ENCODE measurements at places on chromosomes 2 and 18.
A peak's percentile ranks its signal among the peaks of the same experiment; 100 is the strongest.

- no peak for DNase-seq
Measured at GRCh38 chr2:20557635-20558034, 93.3 kb downstream of the HS1BP3 start.

GRCh38 chr2:105867587-105867986, 122.9 kb downstream of the NCK2 start:
- no peak for DNase-seq

DNA sequence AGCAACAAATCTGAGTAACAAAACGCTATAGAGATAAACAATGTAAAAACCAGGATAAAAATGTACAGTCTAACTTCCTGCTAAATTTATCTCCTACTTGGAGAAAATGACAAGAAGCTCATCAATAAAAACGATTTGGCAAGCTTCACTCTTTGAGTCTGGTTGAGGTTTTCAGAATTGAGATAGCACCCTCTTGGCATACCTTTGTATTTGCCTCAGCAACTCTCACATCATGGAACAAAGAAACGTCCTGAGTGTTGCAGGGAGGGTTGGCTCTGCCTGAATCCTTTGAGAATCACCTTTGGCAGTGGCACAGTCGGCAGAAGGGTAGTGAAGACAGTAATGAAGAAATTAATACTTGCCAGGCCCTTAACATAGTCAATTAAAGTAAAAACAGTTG, 430.6 kb downstream of the GRB14 start:
- no peak for DNase-seq

DNA sequence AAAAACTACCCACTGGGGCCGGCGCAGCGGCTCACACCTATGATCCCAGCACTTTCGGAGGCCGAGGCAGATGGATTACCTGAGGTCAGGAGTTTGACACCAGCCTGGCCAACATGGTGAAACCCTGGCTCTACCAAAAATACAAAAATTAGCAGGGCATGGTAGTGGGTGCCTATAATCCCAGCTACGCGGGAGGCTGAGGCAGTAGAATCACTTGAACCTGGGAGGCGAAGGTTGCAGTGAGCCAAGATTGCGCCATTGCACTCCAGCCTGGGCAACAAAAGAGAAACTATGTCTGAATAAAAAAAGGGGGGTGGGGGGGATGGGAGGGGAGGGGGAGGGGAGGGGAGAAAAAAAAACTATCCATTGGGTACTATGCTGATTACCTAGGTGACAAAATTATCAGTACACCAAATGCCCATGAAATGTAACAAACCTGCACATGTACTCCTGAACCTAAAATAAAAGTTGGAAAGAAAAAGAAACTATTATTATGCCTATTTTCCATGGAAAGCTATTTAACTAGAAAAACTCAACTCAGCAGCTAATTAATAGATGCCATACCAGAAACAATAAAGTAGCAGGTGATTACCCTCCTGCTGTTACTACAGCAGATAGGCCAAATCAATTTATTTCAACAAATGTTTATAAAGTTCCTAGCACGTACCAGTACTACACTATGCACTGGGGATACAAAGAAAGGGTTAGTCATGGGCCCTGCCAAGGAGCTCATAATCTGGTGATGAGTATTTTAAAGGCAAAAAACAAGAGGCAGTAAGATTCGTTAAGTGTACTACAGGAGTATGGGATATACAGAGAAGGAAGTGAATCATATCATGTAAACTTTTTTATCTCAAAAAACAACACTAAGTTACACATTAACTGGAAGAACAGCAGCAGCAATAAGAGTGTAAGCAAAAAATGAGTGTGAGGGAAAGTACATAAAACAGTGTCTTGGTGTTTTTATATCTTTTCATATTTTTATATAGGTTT, 112.8 kb upstream of the SLC39A10 start:
- DNase-seq, result no peak

DNA sequence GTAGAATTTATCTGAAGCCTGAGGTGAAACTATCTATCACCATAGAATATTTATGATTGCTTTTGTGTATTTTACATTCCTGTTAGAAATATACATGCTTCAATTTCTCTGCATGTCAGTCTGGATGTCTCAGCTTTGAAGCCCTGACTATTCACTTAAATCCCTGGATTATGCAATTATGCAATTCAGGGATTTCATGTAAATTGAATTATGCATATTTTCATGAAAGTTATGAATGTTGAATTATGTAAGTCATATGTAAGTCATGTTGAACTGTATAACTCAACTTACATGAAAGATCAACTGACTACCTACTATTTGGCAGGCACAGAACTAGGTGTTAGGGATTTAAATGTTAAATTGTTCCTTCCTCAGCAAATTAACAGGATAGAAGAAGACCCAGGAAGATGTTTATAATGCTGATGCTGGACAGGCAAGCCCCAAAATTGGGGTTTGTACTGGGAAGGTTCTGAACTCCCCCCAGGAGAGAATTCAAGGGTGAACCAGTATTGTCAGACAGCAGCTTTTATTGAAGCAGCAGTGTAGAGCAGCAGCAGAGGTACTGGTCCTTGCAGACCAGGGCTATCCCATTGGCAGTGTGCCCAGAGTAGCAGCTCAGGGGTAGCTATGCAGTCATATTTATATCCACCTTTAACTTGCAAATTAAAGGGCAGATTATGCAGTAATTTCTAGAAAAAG, 236.5 kb downstream of the ZNF804A start:
- no peak for DNase-seq

GRCh38 chr2:40760071-40760666, 308.3 kb upstream of the SLC8A1 start:
- DNase-seq, result peak; percentile 37

- no peak for DNase-seq
Measured at GRCh38 chr2:109236147-109236546, 107.1 kb downstream of the SH3RF3 start.

- no peak for DNase-seq
Measured at GRCh38 chr2:200649724-200650123, 63.9 kb downstream of the AOX1 start.

DNA sequence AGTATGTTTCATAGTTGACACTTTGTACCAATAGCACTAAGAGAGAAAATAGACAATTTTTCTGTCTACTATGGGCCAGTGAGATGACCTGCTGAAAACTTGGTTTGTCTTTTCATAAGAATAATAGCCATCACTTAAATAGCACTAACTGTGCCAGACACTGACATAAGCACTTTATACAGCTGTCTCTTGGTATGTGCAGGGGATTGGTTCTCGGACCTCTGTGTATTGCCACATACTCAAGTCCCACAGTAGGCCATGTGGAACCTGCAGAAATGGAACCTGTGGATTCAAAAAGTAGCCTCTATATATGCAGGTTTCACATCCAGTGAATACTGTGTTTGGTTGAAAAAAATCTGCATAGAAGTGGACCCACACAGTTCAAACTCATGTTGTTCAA, 126.7 kb downstream of the XRCC5 start:
- no peak for DNase-seq

- no peak for DNase-seq
Measured at GRCh38 chr2:130307850-130308249, 34.8 kb upstream of the IMP4 start.

DNA sequence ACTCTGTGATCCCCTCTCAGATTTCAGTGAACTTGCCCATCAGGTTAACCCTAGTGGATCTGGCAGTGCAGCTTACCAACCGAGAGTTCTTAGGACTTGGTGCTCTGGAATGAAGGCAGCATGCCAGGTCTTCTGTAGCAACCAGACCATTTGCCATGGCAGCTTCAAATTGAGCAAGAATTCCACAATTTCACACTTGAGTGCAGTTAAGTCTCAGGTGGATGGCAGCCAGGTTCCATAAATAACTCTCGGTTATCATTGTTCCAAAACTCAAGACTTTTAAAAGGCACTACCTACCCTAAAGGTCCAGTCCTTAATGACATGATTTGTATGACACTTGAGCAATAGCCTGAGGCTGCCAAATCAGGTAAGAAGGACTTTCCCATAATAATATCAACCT, 48.1 kb downstream of the GALNT3 start:
- no peak for DNase-seq

DNA sequence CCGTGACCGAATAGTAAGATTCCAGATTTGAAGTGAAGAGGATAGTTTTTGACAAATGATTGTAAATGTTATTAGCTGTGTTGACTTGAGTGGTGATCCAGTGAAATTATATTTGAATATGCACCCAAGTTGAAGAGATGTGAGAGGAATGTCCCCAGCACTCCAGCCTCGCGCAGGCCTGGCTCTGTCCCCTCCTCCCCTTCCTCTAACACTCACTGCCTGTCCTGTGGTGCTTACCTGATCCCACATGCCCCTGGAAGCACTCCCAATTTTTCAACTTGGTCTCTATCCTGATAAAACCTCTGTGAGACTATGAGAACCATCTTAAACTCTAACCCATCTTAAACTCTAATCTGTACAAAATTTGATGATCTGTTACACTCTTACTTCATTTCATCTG, 154.7 kb upstream of the LRP1B start:
- no peak for DNase-seq

DNA sequence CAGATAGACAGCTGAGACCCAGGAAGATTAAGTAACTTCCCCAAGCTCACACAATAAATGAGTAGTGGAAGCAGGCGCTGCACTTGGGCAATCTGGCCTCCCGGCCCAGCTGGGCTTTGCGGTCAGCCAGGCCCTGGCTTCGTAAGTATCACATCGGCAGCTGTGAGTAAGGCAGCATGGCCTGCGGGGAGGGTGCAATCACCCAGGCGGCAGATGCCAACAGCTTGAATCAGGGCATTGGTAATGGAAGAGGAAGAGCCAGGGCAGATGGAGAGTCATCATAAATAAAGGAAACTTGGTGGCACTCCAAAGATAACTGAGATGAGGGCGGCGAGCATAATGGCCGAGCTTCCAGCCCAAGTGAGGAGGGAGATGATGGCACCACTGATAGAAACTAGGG, 217.9 kb upstream of the PID1 start:
- no peak for DNase-seq

DNA sequence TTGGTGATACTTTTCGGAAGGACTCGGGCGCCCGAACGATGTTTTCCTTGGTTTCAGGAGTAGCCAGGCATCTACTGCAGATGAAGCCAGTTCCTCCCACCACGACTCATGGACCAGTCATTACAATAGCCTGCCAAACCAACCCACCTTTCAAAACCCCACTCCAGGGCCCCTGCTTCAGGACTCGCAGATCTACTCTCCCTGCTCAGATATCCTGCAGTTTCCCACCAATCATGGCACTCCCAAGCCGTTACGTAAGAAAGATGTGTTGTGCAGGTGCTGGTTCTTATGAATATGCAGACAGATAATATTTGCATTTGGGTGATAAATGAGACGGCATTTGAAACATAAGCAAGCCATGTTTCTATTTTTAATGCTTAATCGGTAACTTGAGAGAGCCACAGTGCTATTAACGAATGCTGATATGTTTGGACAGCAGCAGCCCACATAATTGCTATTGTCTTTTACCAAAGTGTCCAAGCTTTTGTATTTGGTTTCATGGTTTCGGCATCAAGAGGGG, 3.5 kb upstream of the CYS1 start:
- no peak for DNase-seq

- no peak for DNase-seq
Measured at GRCh38 chr2:34373586-34374233, 774.6 kb upstream of the FAM98A start.

DNA sequence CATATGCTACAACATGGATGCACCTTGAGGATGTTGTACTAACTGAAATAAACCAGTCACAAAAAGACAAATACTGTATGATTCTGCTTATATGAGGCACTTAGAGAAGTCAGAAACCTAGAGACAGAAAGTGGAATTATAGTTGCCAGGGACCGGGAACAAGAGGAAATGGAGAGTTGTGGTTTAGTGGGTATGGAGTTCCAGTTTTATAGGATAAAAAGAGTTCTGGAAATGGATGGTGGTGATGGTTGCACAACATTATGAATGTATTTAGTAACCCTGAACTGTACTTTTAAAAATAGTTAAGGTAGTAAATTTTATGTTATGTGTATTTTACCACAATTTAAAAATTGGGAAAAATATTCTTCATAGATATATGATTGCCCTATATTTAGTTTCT, 97.7 kb downstream of the DPP4 start:
- DNase-seq, result no peak

DNA sequence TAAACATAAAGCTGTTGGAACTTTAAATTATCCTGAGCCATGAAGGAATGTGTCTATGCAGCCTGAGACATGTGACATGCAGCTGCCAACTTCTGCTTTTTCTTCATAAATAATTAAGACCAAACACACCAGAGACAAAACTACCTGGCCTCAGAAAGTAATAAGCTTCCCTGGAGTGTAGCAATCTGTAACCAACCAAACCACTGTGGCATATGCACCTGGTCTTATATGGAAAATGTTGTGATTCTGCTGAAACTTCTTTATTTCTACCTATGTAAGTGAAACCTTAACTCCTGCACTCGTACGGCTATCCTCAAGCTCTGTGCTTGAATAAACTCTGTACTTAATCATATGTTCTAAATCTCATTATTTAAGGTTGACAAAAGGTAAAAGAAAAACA, 515.0 kb downstream of the TMEM182 start:
- no peak for DNase-seq

DNA sequence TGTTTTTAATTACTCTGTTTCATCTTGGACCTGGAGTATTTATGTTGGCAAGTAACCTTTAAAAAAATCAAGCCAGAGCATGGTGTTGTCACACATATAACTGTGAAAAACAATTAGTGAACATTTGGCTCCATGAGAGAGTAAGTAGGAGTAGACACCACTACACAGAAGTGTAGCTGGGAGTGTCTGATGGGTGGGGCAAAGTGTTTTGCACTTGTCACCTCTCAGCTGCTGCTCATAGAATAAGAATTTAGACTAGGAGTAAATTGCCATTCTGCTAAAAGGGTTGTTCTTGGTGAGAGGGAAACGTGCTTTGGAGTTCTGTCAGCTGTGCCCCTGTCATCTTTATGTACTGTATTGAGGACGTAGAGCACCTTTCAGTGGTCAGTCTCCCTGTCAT, 114.5 kb downstream of the TTC27 start:
- peak; percentile 37 for DNase-seq

DNA sequence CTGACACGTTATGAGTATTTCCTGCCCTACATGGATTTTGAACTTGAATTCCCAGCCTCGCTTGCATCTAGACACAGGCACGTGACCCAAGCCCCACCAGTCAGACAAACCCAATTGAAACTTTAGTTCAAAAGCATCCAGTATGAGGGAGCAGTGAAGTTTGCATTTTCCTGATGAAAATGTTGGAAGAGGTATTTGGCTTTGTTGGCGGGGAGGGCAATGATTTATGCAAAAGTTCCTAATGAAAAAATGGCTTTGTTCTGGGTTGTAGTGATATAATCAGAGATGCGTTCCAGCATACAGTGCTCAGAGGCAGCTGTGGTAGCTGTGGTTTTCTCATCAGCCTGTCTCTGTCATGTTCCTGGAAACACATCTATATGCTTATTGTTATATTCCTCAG, 36.8 kb upstream of the CPS1 start:
- DNase-seq, result no peak

GRCh38 chr2:160257743-160258491, 57.8 kb upstream of the ITGB6 start:
- DNase-seq, result no peak
